ENCODE measurements at places on chromosomes 4 and X.

DNA sequence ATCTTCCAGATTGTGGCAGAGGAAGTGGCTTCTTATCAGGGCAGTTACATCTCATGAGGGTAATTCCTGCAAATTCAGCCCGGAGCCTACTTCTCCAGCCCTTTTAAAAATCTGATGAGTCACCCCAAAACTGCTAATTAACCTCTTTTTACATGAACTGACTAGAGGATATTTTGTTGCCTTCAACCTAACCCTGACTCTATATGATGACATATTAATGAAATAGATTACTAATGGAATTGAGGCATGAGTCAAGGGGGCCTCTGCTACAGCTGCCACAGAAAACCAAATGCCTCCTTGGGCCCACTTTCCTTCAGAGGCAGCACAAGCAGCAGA lies 72.5 kb downstream of the QRFPR start:
- no peak for DNase-seq

DNA sequence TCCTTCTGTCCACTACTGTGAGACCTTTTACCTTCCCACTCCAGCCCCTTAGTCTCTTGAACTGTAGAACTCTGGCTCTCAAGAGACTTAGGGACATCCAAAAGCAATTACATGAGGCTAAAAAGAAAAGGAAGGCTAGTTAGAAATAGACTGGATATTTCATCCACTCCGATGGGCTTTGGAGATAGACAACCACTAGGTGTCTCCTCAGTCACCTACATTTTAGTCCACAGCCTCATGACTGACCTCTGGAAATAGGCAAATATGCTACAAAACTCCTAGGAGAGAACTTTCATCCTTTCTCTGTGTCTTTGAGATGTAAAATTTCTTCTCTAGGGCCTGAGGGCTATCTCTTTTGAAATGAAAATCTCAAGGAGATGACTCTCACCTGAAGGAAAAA lies 45.1 kb upstream of the LAMP2 start:
- DNase-seq: no peak

GRCh38 chrX:149286940-149287349 lies 218.2 kb downstream of the IDS start:
- DNase-seq: peak; percentile 20

GRCh38 chr4:125582302-125582701 lies 267.5 kb downstream of the FAT4 start:
- no peak for DNase-seq

DNA sequence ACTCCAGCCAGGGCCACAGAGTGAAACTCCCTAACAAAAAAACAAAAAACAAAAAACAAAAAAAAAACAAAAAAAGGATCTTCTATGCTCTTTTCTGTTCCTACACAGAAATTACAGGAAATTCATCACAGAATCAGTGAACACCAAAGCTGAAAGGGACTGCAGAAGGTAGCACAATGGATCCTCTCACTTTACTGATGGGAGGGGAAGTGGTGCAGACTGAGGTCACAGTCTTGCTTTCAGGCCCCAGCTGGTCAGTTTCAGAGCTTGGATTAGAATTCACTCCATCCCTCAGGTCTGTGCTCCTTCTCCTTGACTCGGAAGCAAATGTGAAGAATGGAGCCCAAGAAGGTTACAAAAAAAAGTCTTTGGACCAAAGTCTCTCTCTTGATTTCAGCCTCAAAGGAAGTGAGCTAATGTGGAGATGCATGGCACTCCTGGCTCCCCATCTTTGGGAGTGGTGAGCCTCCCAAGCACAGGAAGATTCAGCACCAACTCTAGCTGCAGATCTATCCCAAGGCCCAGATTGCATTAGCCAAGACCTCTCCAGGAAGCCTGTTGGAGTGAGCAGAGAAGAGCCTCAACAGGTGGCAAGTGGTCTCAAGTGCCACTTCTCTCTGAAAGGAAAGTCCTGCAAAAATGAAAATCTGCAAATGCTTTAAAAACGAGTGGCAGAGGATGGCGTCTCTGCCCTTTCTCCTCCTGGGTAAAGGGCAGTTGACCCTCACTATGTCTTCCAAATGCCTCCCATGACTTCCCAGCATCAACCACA lies 176.0 kb downstream of the MAML3 start:
- DNase-seq: no peak

DNA sequence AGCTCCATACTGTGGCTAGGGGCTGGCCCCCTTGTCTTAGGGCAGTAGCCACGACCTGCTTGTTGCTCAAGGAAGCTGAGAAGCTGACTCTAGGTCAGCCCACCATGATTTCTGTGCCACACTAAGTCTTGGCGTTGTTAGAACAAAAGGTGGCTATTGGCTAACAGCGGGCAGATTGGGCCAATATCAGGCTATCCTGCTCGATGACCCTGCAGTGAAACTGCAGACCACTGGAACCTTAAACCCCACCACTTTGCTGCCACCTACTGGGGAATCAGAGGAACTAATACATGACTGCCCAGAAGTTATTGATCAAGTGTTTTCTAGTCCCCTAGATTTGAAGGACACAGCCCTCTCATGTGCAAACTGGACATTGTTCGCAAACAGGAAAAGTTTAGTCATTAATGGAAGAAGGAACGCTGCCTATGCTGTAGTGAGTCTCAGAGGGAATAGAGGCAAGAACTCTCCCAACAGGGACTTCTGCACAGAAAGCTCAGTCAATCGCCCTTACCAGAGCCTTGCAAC lies 17.0 kb upstream of the PAPSS1 start:
- DNase-seq: no peak

GRCh38 chr4:73894001-73894400 lies 24.8 kb downstream of the CXCL1 start:
- no peak for DNase-seq

DNA sequence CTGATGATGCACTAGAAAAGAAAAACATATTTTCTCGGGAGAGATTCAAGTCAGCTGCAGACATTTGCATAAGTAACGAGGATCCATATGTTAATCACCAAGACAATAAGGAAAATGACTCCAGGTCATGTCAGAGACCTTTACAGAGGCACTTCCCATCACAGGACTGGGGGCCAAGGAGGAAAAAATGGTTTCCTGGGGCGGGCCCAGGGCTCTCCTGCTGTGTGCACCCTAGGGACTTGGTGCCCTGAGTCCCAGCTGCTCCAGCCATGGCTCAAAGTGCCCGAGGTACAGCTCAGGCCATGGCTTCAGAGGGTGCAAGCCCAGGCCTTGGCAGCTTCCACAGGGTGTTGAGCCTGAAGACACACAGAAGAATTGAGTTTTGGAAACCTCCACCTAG lies 415.4 kb upstream of the FRG1 start:
- DNase-seq: no peak

GRCh38 chrX:71378732-71379131 lies 12.6 kb downstream of the TAF1 start:
- DNase-seq: no peak

DNA sequence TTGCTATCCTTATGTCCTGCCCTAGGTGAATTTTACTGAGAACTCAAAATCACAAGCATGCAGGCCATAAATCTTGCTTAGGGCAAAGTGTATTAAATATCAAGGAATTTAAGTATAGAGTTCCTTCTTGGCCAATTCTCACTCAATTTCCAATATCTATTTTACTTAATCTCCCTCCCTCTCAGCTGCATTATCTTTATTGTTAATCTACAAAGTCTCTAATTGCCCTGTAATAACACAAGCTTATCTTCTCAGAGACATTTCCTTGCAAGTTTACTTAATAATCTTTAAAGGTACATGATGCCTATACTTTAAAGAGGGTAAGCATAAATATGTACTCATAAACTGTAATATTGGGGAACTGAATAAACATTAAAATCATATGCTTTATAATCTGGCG lies 26.9 kb upstream of the MAOB start:
- no peak for DNase-seq

DNA sequence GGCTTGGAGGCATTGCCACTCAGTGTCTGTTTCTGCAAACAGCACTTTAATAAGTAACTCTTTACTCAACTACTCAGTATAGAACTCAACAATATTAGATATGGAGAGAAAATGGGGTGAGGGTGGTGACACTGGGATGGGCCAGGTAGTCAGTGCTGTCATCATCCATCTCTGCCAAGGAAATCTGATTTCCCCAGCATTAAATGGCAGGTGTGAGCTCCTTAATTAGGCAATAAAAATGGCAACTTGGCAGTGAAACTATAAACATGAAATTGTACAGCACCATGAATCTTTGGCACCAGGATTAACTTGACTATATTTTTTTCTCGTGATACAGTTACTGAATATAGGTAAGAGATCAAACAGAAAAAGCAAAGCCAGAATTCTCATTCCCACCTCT lies 146.2 kb downstream of the GLRA2 start:
- no peak for DNase-seq

- DNase-seq: no peak
These were observed 6.4 kb downstream of the HSPA4L start for GRCh38 chr4:127788517-127788916.

- DNase-seq: no peak
These were observed 303.7 kb upstream of the GNPDA2 start for GRCh38 chr4:45030059-45030458.

DNA sequence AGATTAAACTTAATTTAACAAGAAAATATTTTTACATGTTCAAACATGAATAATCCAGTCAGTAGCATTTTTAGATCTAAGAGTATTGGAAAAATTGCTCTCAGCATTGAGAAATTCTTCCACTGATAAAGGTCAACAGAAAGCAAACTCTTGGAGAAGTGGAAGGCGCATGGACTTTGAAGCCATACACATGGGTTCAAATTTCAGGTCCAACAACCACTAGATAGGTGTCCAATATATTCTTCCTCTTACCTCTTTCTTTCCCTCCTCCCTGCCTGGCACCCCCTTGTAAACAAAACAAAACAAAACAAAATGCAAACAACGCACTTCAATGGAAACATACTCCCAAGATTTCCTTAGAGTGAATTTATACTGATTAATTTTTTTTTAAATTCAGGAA lies 28.4 kb upstream of the PRSS48 start:
- no peak for DNase-seq

- no peak for DNase-seq
These were observed 43.9 kb downstream of the ZNF280C start for GRCh38 chrX:130224810-130225209.

- DNase-seq: no peak
These were observed 45.1 kb downstream of the SPATA4 start for GRCh38 chr4:176150356-176150682.

Measured in activated gamma-delta T cell treated with anti-CD3 and anti-CD28 coated beads, Interleukin-2, amount 50 U/mL, for 16 hours (primary cell).